ENCODE measurements at places on chromosomes 5 and 9. TPM values are rescaled to one million over a fixed set of nuclear protein-coding genes. Genes with fewer than 3 reads are reported as not detected.

ZNF346 gene
- 24.3 TPM for total RNA-seq

- no peak for DNase-seq
Observed at GRCh38 chr9:36637491-36638270, 65.0 kb downstream of the MELK start.

MED10 gene
- total RNA-seq: 97.2 TPM

DIRAS2 gene
- not detected for total RNA-seq

POC5 gene
- total RNA-seq: 12.5 TPM

TMEM171 gene
- total RNA-seq: not detected

GRCh38 chr9:88745276-88746001 lies 210.5 kb downstream of the NXNL2 start:
- no peak for DNase-seq
